T-helper 17 cell (primary cell): ENCODE measurements at places on chromosomes 6 and 20.

GRCh38 chr6:80280262-80281010 is 174.0 kb downstream of the BCKDHB start:
- H3K27ac ChIP-seq, result no peak overlapping the region
- H3K27me3 ChIP-seq, result no peaks in the 10 kb centered on the region
- no peaks in the 10 kb centered on the region for H3K4me1 ChIP-seq
- DNase-seq, result no peak
- H3K36me3 ChIP-seq, result peaks cover 5% of the 10 kb centered on the region

DNA sequence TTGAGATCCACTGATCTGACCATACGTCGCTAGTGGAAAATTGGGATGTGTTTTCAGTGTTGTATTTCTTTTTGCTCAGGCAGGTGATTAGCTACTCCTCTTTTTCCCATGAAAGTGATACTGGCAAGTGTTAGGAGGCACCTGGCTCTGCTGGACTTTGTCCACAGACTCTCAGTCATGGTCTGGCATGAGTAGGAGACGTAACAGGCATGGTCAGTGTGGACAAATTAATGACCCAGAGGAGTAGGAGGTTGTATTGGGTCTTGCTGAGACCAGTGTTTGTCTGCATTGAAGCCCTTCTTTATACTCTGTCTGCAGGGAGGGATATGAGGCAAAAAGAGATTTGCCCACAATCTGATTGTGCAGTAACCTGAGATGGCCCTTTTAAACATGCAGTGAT is 178.7 kb downstream of the DTNBP1 start:
- H3K4me3 ChIP-seq, result no peak overlapping the region
- H3K36me3 ChIP-seq, result peaks cover 5% of the 10 kb centered on the region
- peaks cover 28% of the 10 kb centered on the region for H3K4me1 ChIP-seq
- H3K27ac ChIP-seq, result no peak overlapping the region
- no peak for DNase-seq

DNA sequence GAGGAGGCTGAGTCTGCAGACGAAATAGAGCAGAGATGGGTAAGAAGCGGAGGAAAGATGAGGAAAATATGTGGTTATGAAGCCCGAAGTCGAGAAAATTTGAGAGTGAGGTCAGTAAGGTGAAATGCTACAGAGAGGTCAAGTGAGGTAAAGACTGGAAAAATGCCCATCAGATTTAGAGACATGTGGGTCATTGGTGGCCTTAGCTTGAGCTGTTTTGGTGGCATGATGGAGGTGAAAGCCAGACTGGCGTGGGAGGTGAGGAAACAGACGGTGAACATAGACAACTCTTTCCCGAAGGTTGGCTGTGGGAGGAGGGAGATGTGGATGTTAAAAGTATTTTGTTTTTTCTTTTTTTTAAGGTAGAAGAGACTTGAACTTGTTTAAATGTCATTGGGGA is 9.4 kb downstream of the ARFGEF2 start:
- H3K27me3 ChIP-seq, result no peaks in the 10 kb centered on the region
- no peak for DNase-seq
- no peak overlapping the region for H3K4me3 ChIP-seq
- no peak overlapping the region for H3K27ac ChIP-seq
- H3K36me3 ChIP-seq, result no peaks in the 10 kb centered on the region
- peaks cover 22% of the 10 kb centered on the region for H3K4me1 ChIP-seq

GRCh38 chr6:34281702-34282334 is 33.0 kb upstream of the SMIM29 start:
- no peaks in the 10 kb centered on the region for H3K27me3 ChIP-seq
- no peak overlapping the region for H3K4me3 ChIP-seq
- no peak overlapping the region for H3K27ac ChIP-seq
- no peak for DNase-seq
- H3K4me1 ChIP-seq, result peaks cover 12% of the 10 kb centered on the region
- peaks cover 7% of the 10 kb centered on the region for H3K36me3 ChIP-seq
